ENCODE measurements at places on chromosomes 7 and 10. TPM values are rescaled to one million over a fixed set of nuclear protein-coding genes. Genes with fewer than 3 reads are reported as not detected.

TRIM50 gene
- total RNA-seq, result 0.71 TPM

FAM237B gene
- total RNA-seq, result not detected

TLX1 gene
- total RNA-seq, result not detected

CDC123 gene
- total RNA-seq, result 50.8 TPM

DNA sequence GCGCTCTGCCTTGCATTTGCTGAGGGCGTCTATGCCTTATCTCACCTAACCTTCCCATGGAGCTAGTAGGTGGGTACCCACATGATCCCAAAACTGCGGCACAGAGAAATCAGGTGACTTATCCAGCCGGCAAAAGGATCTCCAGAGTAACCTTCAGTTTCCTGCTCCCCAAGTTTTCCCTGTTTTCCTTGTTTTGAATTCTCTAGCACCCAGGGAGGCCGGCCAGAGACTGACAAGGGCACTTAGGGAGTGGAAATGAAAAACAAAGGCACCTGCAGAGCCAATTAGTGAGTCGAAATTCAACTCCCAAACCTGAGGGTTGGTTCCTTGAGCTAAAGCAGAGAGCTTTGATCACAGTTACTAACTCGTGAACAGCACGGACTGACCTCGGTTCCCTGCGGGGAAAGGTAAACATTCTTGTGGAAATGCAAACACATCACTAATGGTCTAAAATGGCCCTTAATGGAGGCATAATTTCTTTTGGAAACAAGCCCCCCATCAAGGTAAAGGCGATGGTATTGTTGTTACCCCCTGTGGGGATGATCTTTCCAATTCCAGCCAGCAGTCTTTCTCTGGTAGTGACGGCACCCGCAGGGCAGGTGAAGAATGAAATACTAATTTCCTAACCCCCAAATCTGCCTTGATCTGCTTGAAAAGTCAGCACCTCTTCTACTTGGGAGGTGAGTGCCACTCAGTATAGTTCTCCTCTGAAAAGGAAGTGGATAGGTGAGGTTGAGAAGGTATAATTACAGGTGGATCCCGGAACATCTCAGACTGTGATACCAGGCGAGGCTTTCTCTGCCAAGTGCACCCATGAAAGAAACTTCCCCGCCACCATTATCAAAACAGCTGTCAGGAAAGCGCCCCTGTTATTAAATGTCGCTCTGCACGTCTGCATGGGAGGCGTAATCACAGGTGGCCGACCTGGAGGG, 365.6 kb upstream of the AUTS2 start:
- H3K4me1 ChIP-seq, result no peaks in the 10 kb centered on the region
- no peaks in the 10 kb centered on the region for H3K27me3 ChIP-seq
- H3K4me3 ChIP-seq, result no peak overlapping the region

- no peaks in the 10 kb centered on the region for H3K36me3 ChIP-seq
- H3K27ac ChIP-seq, result no peak overlapping the region
- DNase-seq, result no peak
These were observed 687.5 kb downstream of the SORCS3 start for GRCh38 chr10:105328503-105329133.

DNA sequence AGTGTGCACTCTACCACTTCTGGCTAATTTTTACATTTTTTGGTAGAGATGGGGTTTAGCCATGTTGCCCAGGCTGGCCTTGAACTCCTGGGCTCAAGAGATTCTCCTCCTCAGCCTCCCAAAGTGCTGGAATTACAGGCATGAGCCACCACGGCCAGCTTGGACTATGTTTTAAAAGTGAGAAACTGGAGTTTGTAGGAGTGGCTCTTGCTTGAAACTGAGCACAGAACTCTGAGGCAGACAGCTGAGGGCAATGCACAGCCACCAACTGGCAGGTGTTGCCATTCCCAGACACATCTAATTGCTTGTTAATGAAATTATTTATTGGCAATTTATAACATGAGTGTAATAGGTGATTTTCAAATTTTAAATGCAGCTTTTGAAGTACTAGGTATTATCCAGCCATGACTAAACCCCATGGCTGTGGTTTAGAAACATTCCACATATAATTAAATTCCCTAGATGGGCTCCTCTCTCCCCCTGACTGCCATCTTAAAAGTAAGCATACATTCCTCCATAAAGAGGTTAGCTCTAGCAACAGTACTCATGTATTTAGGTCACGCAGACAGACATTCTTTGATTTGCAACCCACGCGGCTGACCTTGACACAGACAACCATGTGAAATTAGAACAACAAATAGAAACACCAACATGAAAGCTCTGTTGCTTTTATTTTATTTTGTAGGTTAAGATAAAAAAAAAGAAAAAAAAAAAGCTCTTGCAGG, 19.8 kb downstream of the PANK1 start:
- no peak overlapping the region for H3K27ac ChIP-seq
- DNase-seq, result no peak
- H3K27me3 ChIP-seq, result no peaks in the 10 kb centered on the region
- H3K4me3 ChIP-seq, result no peak overlapping the region

DNA sequence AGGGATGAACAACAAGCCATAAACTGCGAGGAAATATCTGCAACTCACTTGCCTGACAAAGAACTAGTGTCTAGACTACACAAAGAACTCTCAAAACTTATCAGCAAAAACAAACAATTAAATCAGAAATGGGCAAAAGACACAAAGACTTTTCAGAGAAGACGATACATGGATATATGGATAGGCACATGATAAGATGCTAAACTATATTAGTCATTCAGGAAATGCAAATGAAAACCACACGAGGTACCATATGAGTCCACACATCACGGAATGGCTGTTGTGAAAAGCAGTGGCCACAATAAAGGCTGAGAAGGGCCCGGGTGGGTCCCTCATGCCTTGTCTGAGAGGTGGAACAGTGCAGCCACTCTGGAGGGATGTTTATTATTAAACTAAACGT, 267.8 kb downstream of the WDR37 start:
- no peak overlapping the region for H3K4me3 ChIP-seq
- no peak overlapping the region for H3K27ac ChIP-seq
- H3K36me3 ChIP-seq, result no peaks in the 10 kb centered on the region
- no peak for DNase-seq

DNA sequence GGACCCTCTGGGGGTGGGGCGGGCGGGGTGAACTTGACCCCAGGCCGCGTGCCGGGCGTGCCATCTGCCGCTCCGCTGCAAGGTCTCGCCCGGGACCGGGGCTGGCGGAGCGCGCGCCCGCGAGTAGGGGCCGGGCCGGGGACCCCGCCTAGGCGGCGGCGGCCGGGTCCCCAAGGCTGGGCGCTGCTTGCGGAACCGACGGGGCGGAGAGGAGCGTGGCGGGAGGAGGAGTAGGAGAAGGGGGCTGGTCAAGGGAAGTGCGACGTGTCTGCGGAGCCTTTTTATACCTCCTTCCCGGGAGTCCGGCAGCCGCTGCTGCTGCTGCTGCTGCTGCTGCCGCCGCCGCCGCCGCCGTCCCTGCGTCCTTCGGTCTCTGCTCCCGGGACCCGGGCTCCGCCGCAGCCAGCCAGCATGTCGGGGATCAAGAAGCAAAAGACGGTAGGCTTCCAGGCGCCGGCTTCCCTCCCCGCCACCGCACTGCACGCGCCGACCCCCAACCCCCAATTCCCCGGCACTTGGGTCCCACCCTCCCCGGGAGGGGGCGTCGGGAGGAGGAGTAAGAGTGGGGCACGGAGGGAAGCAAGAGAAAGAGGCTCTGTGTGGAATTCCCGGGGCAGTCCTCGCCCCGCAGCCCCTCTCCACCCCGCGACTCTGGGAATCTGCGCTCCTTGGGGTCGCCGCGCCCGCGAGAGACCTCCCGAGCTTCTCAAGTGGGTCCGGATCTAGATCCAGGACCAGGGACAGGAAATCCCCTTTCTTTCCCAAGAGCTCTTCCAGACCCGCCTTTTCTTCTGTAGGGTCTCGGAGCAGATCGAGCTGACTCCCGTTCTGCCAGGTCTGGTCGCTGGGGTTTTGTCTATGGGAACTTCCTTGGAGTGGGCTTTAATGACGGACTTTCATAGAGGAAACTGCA, at the start of gene PAPSS2:
Gene PAPSS2 (plus strand): TSS at position 308 of the 913 bp plus-strand sequence. CDS start 104 bp downstream, at position 412.
- no peaks in the 10 kb centered on the region for H3K36me3 ChIP-seq
- DNase-seq, result peak; percentile 87
- peaks cover 9% of the 10 kb centered on the region for H3K4me1 ChIP-seq

DNA sequence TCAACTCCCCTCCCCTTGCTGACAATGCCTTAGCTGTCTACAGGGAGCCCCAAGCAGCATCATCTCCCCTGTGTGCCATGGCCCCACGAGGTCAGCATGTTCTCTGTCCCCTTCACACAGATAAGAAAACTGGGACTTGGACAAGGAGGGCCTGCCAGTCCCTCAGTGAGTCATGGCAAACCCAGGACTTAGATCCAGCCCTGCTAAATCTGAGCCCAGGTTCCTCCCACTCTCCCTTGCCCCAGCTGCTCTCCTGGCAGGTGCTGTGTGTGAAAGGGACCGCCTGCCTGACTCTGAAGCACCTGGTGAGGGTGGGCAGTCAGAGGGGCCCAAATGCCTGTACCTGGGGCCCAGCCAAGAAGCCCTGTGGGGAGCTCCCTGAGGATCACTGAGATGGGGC, 7.4 kb downstream of the CRHR2 start:
- no peak overlapping the region for H3K4me3 ChIP-seq
- no peaks in the 10 kb centered on the region for H3K4me1 ChIP-seq
- no peak for DNase-seq
- peaks cover 31% of the 10 kb centered on the region for H3K27me3 ChIP-seq
- no peaks in the 10 kb centered on the region for H3K36me3 ChIP-seq
- no peak overlapping the region for H3K27ac ChIP-seq
